Anterior cingulate cortex (tissue), 58 donors: ENCODE measurements at places on chromosomes 3 and 15.

GRCh38 chr3:180402471-180403073 is 199.4 kb upstream of the TTC14 start:
- no peak for DNase-seq

DNA sequence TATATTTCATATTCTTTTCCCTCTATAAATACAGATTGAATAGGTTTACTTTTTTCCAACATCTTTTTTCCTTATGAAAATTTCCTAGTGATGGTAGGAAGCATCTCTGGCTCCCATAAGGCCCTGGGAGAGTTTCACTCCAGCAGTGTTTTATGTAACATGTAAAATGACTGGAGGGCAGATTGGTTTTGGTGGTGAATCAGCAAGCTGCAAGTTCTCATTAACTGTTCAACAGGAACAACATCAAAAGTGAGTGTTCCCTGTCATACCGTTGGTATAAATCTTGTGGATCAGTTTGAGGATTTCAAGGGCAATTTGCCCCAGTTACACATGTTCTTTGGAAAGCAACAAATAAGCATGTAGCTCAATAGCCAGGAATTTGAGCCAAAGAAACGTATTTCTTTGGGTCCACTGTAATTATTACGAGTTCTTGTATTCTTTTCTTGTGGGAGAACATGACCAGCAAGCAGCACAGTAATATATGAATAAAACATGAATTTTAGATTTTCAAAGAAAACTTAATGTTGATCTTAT is 345.7 kb downstream of the SV2B start:
- DNase-seq: no peak

DNA sequence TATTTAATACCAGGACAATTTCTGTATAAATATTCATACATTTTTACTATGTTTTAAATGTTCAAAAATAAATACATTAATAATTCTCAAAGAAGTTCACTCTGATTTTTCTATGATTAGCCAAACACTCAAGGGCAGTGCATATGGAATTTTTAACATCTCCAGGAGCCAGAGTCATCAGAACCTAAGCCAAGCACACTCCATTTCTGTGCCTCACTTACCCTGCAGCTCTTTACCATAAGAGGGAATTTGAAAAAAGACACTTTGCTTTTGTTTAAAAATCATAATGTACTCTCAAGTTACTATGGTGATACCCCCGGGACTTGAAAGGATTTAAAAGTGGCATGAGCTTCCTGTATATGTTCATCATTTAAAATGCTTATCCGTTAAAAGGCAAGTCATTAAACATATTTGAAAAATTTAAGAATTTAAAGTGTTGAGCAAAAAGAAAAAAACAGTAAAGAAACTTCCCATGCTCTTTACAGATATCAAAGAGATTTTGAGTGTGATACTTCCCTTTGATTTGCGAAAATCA is 747.4 kb upstream of the NECTIN3 start:
- no peak for DNase-seq

DNA sequence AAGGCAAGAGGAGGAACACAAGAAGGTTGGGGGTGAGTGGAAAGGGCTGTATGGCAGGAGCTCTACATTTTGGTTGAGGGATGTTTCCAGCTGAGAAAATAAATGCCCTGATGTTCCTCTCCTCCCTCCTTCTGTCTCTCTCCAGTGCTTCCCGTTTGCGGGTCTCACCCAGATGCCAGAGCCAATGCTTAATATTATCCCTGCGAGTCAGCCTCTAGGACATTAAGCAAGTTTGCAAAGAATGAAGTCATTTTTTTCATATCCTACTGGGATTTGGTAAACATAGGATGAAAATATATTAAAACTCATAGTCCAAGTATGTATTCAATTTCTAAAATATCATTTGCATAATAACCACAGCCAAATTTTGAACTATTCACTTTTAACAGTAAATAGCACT is 295.9 kb downstream of the CADM2 start:
- DNase-seq: no peak

GRCh38 chr3:167714871-167715270 is 19.8 kb downstream of the PDCD10 start:
- no peak for DNase-seq

- no peak for DNase-seq
Observed at GRCh38 chr15:71495398-71495780, 315.0 kb upstream of the NR2E3 start.

- DNase-seq: no peak
Observed at GRCh38 chr15:100972975-100973350, 53.8 kb downstream of the LRRK1 start.

- DNase-seq: no peak
Observed at GRCh38 chr15:25245801-25246622, 192.8 kb downstream of the UBE3A start.

GRCh38 chr15:58755956-58756355 is 6.4 kb upstream of the ADAM10 start:
- DNase-seq: no peak
